ENCODE measurements at places on chromosomes 16 and 17.

- no peak for DNase-seq
Observed at GRCh38 chr16:87017371-87018012, 299.7 kb downstream of the C16orf95 start.

GRCh38 chr17:79798299-79799173, 1.7 kb upstream of the CBX8 start:
- DNase-seq: no peak

GRCh38 chr16:71933913-71934695, 38.8 kb downstream of the IST1 start:
- DNase-seq: no peak

- peak; percentile 53 for DNase-seq
Observed at GRCh38 chr17:76277300-76278267, 12.4 kb downstream of the UBALD2 start.

- DNase-seq: no peak
Observed at GRCh38 chr16:78607465-78607864, 508.0 kb downstream of the WWOX start.

- no peak for DNase-seq
Observed at GRCh38 chr17:2044263-2044894, 2.6 kb downstream of the OVCA2 start.

DNA sequence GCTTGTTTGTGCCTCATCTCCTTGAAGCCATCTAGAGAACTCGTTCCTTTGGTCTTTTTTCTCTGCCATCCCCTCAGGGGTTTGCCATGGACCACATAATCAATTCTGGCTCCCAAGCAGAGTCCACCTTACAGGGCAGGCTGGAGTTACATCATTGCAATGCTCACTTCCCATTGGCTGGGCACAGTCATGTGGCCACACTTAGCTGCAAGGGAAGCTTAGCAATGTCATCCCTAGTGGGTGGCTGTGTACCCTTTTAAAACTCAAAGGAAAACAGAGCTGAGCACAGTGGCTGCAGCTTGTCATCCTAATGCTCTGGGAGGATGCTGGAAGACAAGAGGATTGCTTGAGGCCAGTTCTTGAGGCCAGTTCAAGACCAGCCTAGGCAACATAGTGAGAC, 41.9 kb upstream of the POLR3E start:
- no peak for DNase-seq

DNA sequence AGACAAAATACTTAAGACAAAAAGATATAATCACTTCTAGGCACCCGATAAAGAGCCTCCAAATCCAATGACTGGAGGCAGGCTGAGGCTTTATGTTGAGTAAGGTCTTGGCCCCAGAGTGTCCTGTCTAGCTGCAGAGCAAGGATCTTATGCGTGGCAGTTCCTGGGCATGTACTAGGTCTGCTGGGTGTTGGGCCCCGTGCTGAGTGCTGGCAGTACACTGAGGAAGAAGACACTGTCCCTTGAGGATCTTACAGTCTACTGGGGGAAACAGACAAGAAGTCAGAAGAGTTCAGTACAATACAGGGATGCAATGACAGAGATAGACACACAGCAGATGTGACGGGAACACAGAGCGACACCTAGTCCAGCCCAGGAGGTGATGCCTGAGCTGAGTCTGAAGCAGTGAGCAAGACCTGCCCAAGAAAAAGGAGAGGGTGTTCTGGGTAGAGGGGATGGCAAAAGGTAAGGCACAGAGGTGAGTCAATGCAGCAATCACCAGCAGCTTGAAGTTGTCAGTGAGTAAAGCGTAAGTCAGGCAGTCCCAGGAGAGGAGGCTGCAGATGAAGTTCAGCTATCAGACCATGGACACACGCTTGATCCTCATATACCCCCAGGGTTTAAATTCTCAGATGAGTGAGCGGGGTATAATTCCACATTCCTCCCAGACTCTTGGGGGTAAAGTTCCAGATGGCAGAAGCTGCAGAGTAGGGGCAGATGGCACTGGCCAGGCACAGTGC, 18.1 kb downstream of the MAP3K14 start:
- DNase-seq: no peak

- DNase-seq: no peak
Observed at GRCh38 chr16:85195900-85196772, 83.9 kb upstream of the CIBAR2 start.

- no peak for DNase-seq
Observed at GRCh38 chr17:80960037-80960796, 31.4 kb upstream of the CHMP6 start.

GRCh38 chr17:2707721-2708584, 3.6 kb downstream of the CLUH start:
- no peak for DNase-seq

GRCh38 chr17:9798724-9799123, 7.3 kb upstream of the DHRS7C start:
- no peak for DNase-seq

DNA sequence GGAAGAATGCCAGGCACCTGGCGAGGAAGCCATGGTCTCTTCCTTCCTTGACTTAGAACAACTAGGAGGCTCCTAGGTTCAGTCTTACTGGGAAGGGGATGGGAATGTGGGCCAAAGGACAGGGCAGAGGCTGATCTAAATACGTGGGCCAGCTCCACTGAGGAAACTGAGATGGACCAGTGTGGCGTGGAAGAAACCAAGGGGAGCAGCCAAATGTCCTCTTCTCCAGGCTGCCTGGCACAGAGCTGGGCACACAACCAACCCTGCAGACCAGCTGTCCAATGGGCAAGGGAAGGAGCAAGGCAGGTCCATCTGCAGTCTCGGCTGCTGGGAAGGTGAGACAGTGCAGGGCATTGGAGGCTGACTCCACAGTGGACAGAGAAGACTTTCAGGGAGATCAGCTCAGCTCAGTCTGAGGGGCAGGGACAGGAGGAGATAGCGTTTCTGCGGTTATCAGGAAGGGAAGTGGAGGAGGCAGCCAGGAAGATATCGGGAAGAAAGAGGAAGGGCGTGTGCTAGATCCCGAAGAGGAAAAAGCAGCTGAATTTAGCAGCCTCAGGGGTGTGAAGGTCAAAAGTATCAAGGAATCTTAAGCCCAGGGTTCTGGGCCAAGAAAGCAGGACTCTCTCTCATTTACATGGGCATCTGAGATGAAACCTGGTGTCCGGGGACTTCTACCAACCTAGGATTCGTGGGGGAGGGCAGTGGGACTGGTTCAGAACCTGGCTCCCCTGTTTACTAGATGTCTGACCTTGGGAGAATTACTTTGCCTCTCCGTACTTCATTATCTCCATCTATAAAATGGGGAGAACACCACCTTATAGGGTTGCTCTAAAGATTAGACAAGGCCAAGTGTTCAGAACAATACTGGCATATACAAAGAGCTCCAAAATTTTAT, 1.8 kb downstream of the KIFC3 start:
- DNase-seq: no peak

- no peak for DNase-seq
Observed at GRCh38 chr17:81044764-81045589, 10.0 kb downstream of the BAIAP2 start.

- no peak for DNase-seq
Observed at GRCh38 chr17:63495491-63495890, 18.6 kb downstream of the ACE start.

GRCh38 chr17:73874008-73874720, 229.9 kb upstream of the SDK2 start:
- no peak for DNase-seq

GRCh38 chr17:9227819-9228407, 206.6 kb downstream of the NTN1 start:
- DNase-seq: no peak

DNA sequence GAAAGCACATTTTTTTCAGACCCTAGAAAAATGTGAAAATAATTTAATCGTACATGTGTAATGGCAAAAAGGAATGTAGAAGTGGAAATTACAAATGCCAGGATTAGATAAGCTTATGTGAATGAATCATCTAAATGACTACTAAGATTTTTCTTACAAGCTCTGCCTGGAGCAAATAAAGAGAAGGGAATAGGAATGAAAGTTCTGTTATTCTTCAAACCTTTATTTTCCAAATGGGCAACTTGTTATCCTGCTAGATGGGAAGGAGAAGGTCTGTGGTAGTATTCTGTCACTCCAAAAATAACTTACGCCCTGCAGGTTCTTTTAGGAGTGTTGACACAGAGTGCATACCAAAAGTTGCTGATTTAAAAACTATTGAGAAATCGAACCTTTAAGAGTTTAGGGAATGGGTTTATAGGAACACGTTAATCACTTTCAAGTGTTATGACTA, 9.7 kb downstream of the CTCF start:
- DNase-seq: no peak

- no peak for DNase-seq
Observed at GRCh38 chr17:2331303-2331702, 5.0 kb downstream of the TSR1 start.

- peak; percentile 57 for DNase-seq
Observed at GRCh38 chr17:76791053-76791980, 53.4 kb downstream of the MFSD11 start.

DNA sequence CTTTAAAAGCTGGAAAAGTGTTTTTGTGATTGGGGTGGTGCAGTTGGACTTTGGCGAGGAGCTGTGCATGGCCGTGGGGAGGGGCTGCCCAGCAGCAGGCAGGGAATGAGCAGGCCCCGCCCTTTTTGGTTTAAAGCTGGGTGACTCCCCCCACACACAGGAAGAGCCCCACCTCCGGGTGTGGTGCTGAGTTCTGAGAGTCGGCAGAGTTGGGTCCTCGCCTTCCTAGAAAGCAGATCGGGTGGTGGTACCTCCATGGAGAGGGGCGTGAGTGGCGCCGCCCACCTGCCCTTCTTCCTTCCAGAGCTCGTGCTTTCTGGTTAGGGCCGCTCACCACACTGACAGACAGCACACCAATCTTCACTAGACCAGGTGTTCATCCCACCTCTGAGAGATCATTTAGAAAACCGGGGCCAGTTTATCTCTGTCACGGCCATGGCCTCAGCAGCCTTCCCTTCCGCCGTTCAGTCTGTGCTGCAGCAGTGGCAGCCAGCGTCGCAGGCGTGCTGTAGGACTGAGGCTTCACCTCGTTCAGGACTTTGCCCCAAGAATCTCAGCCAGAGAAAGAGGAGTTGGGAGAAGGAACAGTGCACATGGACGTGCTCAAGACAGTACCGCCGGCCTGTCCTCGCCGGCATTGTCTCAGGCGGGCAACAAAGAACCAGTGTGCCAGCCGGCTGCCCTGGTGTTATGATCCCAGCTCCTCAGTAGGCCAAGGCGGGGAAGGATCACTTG, 144.0 kb upstream of the CHMP6 start:
- DNase-seq: peak; percentile 79

- DNase-seq: no peak
Observed at GRCh38 chr17:5545051-5545987, 39.0 kb downstream of the NLRP1 start.

- no peak for DNase-seq
Observed at GRCh38 chr16:69123910-69124309, 8.5 kb downstream of the CHTF8 start.

GRCh38 chr17:48878920-48879898, 13.4 kb upstream of the ATP5MC1 start:
- peak; percentile 56 for DNase-seq

- DNase-seq: no peak
Observed at GRCh38 chr17:2985318-2985717, 78.1 kb downstream of the OR1D5 start.

GRCh38 chr16:450785-451512, 25.5 kb downstream of the RAB11FIP3 start:
- DNase-seq: no peak

DNA sequence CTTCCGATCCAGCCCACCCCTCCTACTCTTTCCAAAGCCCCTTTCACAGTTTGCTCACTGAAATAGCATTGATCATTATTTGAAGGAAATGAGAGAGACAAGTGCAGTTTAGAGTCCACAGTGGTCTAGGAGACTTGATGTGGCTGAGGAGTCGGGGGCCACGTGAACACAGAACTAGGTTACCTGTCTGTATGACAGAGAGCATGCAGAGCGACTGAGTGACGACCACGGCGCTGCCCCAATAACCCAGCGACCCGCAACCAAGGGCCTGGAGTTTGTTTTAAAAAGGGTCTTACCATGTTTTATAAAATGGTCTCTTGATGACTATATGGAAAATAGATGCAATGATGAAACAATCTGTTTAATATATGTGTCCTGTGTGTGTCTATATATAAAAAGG, 39.5 kb downstream of the NDEL1 start:
- no peak for DNase-seq

DNA sequence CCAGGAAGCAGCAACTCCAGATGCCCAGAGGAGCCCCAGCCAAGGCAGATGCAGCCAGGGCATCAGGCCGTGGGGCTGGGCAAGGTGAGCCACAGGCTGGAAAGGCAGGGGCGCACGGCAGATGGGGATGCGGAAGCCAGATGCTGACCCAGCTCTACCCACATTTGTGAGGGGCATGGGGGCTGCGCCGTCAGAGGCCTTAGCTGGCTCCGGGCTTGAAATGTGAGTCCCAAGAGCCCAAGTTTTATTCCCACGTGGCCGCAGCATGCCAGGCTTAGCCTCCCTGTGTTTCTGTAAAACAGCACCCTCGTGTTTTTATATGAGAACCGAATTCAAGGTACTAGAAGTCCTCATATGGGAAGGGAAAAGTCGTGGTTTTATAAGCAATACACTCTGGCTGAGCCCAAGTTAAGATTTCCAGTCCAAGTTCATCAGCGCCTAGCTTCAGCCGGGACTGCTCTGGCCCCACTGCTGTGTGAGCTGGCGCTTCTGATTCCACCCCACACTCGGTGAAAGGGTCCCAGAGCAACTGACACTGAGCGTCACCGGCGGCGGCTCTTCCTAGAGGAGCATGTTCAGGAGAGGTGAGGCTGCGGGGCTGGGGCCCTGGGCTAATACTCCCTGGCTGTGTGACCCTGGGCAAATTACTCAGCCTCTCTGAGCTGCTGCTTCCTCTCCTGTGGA, 6.7 kb upstream of the C16orf95 start:
- no peak for DNase-seq

- no peak for DNase-seq
Observed at GRCh38 chr16:11349599-11350276, 4.5 kb downstream of the RMI2 start.

GRCh38 chr16:81720973-81721906, 57.9 kb upstream of the PLCG2 start:
- DNase-seq: no peak

DNA sequence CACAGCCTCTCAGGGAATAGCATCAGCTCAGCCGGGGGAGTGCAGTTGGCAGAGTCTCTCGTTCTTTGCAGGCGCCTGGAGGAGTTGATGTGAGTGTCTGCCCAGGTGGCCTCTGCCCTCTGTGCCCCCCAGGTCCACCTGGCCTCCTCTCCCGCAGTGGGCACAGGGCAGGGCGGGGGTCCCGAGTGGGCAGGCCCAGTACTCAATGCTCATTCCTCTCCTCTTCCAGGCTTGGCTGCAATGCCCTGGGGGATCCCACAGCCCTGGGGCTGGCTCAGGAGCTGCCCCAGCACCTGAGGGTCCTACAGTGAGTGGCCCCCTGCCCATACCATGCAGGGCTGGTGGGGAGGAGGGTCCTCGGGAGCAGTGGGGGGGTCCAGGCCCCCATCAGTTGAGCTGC, 14.7 kb upstream of the CPNE2 start:
- DNase-seq: no peak

- no peak for DNase-seq
Observed at GRCh38 chr16:73347500-73348375, 299.8 kb upstream of the ZFHX3 start.

All from activated CD8-positive, alpha-beta memory T cell treated with anti-CD3 and anti-CD28 coated beads, Interleukin-2, amount 50 U/mL, for 48 hours (primary cell).